ENCODE measurements at places on chromosomes 1 and 21.

GRCh38 chr1:107525145-107525544, 384.3 kb downstream of the NTNG1 start:
- no peak overlapping the region for H3K4me3 ChIP-seq
- H3K27ac ChIP-seq: no peak overlapping the region
- H3K27me3 ChIP-seq: no peaks in the 10 kb centered on the region
- no peaks in the 10 kb centered on the region for H3K4me1 ChIP-seq
- H3K36me3 ChIP-seq: no peaks in the 10 kb centered on the region
- DNase-seq: no peak

- no peak overlapping the region for H3K27ac ChIP-seq
- DNase-seq: no peak
- no peaks in the 10 kb centered on the region for H3K36me3 ChIP-seq
Measured at GRCh38 chr1:47513393-47513792, 75.5 kb downstream of the FOXD2 start.

DNA sequence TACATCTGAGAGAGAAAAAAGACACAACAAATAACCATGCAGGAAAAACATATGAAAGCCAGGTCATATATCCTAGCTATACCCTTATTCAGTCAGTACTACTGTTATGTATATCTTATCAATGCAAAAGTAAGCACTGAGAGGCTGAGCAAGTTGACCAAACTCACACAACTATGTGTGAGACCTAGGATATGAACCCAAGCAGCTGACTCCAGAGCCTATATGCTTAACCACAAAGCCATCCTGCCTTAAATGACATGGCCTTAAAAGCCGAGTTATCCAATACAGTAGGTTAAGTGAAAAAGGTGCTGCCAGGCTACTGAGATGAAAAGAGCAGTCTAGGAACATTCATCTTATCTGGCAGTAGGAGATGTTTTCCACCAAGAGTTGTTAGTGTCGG, 151.6 kb downstream of the RERE start:
- H3K27me3 ChIP-seq: no peaks in the 10 kb centered on the region
- peaks cover 21% of the 10 kb centered on the region for H3K4me1 ChIP-seq
- no peak overlapping the region for H3K4me3 ChIP-seq
- H3K36me3 ChIP-seq: no peaks in the 10 kb centered on the region

DNA sequence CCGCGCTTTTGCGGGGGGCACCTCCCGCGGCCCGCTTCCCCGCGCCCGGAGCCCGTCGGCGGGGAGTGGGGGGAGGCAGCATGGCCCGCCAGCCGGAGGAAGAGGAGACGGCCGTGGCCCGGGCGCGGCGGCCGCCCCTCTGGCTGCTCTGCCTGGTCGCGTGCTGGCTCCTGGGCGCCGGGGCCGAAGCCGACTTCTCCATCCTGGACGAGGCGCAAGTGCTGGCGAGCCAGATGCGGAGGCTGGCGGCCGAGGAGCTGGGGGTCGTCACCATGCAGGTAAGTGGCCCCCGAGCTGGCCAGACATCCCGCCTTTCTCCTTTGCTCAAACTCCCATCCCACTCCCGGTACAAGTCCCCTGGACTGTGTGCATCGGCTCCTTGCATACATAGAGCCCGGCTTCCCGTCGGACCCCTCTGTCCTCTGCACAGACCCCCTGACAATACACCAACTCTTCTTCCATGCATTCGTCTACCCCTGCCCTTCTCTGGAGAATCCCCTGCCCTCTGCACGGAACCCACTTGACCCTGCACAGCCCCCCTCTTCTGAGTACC, 812 bp downstream of the CACHD1 start:
- H3K4me3 ChIP-seq: peak overlapping the region; percentile 60
- no peak for DNase-seq
- H3K36me3 ChIP-seq: no peaks in the 10 kb centered on the region
- peaks cover 15% of the 10 kb centered on the region for H3K4me1 ChIP-seq

DNA sequence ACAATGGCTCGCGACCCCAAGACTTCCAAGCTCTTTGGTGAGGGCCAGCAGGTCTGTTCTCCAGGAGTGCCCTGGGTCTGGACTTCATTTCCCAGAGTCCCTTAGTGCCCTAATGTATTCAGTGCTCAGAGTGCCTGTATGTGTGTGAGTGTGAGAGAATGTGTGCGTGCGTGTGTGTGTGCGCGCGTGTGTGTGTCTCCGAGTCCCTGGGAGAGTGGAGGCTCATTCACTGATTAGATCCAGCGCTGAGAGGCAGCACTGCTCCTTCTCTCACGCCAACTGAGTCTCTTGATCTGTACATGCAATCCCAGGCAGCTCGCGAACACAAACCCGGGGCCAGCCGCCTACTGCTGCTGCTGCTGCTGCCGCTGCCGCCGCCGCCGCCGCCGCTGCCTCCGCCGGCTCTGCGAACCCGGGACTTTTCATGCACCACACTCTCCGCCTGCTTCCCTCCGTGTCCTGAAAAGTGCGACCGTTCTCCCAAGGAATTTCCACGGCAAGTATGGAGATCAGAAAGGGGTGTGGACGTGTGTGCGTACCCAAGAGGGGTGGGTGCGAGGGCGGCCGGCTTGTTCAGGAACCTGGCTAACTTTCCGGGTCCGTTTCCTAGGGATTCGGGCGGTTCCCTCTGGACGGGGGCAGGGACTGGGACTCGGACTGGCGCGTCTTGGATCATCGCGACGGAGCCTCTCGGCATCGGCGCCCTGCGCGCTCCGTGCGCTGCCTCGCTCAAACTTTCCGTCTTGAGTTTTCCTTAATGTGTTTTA, at the start of gene RNF220:
TSS of gene RNF220 (plus strand) at position 225 of the 767 bp plus-strand sequence.
- peaks cover 32% of the 10 kb centered on the region for H3K4me1 ChIP-seq
- H3K4me3 ChIP-seq: peak within 1 kb of the TSS; percentile 76

GRCh38 chr1:29283804-29284195, 47.5 kb downstream of the PTPRU start:
- H3K27ac ChIP-seq: no peak overlapping the region
- no peaks in the 10 kb centered on the region for H3K27me3 ChIP-seq

DNA sequence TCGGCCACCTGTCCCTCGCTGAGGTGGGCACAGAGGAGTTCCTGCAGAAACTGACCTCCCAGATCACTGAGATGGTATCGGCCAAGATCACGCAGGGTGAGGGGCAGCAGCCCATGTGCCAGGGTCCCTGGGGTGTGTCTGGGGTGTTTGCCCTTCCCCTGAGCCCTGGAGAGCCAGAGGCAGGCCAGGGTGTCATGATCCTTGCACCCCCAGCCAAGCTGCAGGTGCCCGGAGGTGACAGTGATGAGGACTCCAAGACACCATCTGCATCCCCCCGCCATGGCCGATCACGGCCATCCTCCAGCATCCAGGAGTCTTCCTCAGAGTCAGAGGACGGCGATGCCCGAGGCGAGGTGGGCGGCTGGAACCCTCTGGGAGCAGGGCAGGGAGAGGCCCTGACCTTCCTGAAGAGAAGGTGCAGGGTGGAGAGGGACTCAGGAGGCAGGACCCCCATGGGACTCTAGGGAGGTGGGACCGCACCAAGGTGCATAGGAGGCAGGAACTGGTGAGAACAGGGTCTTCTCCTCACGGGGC, 69.5 kb downstream of the TRIM11 start:
- no peak for DNase-seq
- H3K4me1 ChIP-seq: no peaks in the 10 kb centered on the region
- H3K36me3 ChIP-seq: peaks cover 90% of the 10 kb centered on the region
- H3K27ac ChIP-seq: no peak overlapping the region
- H3K27me3 ChIP-seq: no peaks in the 10 kb centered on the region

GRCh38 chr1:91031081-91031480, 9.2 kb upstream of the ZNF644 start:
- H3K27me3 ChIP-seq: no peaks in the 10 kb centered on the region
- no peak for DNase-seq
- no peaks in the 10 kb centered on the region for H3K4me1 ChIP-seq

DNA sequence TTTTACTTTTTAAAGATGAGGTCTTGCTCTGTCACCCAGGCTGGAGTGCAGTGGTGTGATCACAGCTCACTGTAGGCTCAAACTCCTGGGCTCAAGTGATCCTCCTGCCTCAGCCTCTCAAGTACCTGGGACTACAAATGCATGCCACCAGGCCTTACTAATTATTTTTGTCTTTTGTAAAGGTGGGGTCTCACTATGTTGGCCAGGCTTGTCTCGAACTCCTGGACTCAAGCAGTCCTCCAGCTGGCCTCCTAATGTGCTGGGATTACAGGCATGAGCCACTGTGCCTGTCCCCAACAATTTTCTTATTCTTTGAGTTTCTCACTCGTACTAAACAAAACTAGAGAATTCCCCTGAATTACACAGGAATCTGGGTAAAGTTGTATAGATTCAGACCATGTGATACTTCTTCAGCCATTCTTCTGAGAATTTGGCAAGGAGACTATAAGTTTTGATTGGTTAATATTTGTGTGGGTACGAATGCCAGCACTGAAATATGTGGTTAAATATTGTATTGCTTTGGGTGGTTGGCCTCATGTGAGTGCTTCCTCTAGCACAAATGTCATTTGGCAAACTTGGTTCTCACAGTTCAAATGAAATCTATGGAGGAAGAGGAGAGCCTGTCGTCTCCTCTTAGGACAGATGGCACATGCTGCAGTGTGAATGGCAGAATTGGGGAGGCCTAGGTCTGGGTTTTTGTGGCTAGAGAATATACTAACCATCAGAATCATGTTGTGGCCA, 104.9 kb downstream of the RUNX1 start:
- H3K4me1 ChIP-seq: peaks cover 3% of the 10 kb centered on the region
- no peak for DNase-seq
- H3K4me3 ChIP-seq: no peak overlapping the region

DNA sequence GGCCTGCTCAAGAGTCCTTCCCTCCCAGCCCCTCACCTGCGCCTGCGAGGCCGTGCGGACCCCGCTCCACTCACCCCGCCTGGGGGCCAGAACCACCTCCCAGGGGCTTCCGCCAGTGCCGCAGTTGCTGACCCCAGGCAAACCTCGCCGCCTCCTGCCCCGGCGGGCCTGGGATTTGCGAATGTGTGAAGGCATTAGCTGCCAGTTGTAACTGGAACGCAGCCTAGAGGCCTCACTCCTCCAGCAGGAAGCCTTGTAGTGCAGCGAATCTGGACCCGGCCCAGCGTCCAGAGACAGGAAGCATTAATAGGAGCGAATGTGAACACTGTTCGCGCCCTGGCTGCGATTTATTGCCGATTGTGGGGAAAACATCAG, 140.9 kb upstream of the ARHGEF16 start:
- H3K27me3 ChIP-seq: peaks cover 24% of the 10 kb centered on the region
- H3K4me3 ChIP-seq: no peak overlapping the region
- peak overlapping the region; percentile 87 for H3K27ac ChIP-seq
- peaks cover 63% of the 10 kb centered on the region for H3K4me1 ChIP-seq
- DNase-seq: peak; percentile 65
- peaks cover 9% of the 10 kb centered on the region for H3K36me3 ChIP-seq

DNA sequence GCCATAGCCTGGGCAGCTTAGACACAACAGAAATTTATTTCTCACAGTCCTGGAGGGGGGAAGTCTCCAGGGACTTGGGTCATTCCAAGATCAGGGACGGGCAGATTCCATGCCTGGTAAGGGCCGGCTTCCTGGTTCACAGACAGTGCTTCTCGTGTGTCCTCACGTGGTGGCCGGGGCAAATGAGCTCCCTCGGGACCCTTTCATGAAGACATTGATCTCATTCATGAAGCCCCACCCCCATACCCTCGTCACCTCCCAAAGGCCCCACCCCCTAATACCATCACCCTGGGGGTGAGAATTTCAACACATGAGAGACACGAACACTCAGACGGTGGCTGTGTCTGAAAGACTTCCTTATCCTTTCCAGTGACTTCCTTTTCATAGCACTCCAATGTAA, 51.5 kb downstream of the ACOT7 start:
- no peak overlapping the region for H3K27ac ChIP-seq
- no peak for DNase-seq
- peaks cover 40% of the 10 kb centered on the region for H3K4me1 ChIP-seq
- peaks cover 52% of the 10 kb centered on the region for H3K36me3 ChIP-seq
- no peak overlapping the region for H3K4me3 ChIP-seq

DNA sequence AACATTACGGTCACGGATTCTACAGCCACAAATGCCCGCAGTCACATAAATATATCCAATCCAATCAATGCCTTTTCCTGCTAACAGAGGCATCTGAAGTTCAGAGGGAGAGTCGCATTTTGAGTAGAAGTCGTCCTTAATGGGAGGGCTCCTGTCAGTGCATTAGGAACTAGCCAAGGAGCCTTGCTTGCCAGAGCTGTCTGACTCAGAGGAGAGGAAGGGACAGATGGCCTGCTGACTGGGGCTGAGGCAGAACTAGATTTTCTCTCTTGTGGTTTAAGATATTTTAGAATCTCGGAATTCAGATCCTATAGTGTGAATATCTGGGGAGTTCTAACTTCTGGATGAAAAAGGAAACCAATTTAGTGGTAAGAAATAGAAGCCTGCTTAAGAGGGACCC, 10.6 kb downstream of the XKR8 start:
- no peaks in the 10 kb centered on the region for H3K27me3 ChIP-seq
- H3K27ac ChIP-seq: peak overlapping the region; percentile 17
- DNase-seq: no peak
- H3K36me3 ChIP-seq: peaks cover 36% of the 10 kb centered on the region

DNA sequence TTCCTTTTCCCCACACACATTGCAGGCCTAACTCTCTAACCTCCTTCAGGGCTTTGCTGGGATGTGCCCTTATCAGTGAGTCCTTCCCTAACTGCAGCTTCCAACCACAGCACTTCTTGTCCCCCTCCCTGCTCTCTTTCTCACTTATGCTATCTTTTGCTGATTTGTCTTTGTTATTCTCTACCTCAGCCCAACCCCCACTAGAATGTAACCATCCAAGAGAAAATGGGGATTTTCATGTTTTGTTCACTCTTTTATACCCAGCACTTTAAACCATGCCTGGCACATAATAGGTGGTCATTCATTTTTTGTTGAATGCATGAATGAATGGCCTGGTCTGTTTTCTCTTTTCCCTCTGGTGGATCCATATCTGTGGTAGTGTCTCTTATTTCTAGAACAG, 243.5 kb downstream of the KAZN start:
- no peak for DNase-seq
- no peak overlapping the region for H3K4me3 ChIP-seq
- no peaks in the 10 kb centered on the region for H3K27me3 ChIP-seq
- H3K27ac ChIP-seq: no peak overlapping the region
- H3K36me3 ChIP-seq: no peaks in the 10 kb centered on the region
- peaks cover 4% of the 10 kb centered on the region for H3K4me1 ChIP-seq

GRCh38 chr21:43812139-43812821, 22.9 kb downstream of the RRP1 start:
- H3K36me3 ChIP-seq: peaks cover 42% of the 10 kb centered on the region
- H3K4me1 ChIP-seq: peaks cover 40% of the 10 kb centered on the region
- no peak overlapping the region for H3K4me3 ChIP-seq
- no peak overlapping the region for H3K27ac ChIP-seq
- no peak for DNase-seq
